ENCODE measurements at places on chromosomes 11 and 22.

DNA sequence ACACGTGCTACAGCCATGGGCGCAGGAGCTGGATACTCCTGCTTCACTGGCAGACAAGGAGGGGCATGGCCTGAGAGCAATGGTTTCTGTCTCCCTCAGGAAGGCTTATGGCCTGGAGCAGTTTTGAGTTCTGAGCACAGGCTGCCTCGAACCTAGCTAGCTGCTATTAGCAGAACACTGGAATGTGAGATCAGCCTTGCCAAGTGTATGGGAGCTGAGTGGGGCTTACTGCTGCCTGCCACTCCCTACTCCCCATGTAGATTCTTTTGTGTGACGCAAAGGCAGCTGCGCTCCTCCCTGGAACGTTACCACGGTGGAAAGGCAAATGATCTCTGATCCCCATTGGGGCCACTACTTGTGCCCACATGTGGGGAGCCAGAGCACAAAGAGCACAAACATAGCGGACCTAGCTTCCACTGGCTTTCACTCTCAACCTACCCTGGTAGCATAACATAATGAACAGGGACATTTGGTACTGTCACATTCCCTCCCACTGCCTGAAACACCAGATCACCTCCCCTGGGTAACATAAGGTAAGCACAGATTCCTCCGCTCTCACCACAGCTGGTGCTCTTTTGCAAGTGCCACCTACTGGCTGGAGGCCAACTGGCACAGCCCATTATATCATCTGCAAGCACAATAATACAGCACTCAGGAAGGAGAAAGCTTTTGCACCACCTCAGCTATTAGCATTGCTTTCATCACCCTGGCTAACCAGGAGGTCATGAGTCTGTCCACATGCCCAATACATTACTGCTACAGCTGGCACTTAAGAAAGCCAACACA is 84.6 kb upstream of the GUCY1A2 start:
- DNase-seq, result no peak

- DNase-seq, result no peak
Measured at GRCh38 chr22:44741929-44742328, 10.4 kb upstream of the ARHGAP8 start.

DNA sequence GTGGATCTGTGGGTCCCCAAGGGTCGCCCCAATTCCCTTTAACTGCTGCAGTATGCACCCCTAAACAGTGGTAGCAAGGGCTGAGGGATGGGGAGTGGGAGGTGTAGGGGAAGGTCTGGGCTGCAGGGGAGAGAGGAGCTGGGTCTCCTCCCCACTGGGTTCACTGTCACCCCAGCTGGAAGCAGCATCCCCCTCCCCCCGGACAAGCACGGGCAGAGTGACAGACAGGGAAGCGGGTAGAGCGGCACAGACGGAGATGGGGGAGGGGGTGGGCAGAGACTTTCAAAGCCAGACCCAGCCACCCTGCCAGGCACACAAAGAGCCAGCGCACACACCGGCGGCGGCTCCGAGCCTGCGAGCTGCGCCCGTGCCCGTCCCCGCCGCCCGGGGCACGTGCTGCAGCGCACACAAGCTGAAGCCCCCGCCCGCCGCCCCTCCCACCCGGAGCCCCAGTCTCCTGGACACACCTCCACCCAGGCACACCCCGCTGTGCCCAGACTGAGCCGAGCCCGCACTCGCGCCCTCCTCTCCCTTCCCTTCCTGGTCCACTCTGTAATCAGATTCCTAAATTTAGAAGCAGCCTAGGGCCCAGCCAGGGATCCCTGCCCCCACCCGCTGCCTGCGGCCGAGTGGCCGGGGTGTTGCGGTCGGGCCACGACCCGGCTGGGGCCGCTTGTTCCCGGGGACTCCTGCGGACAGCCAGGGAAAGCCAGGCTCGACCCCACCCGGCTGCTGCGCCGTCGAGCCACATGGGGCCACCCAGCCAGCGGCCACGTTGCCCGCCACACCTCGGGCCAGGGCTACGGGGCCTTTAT is 935 bp upstream of the RCOR2 start:
- DNase-seq, result no peak

- no peak for DNase-seq
Measured at GRCh38 chr11:20963596-20963995, 294.2 kb downstream of the NELL1 start.

DNA sequence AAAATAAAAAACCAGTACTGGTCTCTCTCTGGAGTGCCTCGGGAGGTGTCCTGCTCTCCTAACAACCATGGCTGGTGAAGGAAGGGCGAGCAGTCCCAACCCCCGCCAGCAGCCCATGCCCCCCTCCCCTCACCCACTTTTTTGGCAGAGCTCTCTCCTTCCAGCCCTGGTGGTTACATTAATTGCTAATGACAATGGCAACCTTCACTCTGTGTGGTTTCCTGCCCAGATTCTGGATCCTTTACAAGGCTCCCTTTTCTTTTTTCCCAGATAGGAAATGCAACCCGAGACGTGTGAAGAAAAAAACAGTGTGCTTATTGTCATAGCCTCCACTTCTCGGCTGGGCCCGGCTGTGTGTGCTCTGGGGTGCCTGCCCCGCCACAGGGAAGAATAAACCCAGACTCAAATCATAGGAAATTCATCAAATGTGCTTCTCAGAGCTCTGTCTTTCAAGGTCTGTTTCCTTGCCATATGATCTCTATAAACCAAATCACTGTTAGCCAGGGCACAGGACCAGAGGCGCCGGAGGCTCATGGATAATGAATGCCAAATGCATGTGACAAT is 513.0 kb downstream of the SOX6 start:
- no peak for DNase-seq

DNA sequence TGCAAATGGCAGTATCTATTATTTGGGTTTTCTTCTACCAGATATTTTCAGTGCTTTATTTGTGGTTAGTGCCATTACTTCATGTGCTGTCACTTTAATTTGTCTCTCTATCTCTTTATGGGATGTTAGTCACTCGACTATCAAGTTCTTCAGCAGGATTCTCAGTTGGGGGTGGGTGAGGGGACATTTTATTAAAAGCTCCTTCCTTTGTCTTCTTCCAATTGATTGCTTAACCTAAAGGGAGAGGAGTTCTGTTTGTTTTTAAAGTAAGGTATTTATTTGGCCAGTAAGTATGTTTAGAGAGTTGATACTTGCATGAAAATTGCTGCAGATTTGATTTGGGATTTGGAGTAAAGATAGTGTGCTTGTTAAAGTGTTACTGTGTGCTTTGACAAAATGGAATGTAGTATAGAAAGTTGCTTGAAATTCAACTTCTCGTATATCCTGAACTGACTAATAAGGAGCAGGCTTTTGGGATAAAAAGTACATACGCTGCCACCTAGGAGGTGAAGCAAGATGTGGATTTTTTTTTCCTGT is 10.3 kb downstream of the YAP1 start:
- DNase-seq, result no peak

DNA sequence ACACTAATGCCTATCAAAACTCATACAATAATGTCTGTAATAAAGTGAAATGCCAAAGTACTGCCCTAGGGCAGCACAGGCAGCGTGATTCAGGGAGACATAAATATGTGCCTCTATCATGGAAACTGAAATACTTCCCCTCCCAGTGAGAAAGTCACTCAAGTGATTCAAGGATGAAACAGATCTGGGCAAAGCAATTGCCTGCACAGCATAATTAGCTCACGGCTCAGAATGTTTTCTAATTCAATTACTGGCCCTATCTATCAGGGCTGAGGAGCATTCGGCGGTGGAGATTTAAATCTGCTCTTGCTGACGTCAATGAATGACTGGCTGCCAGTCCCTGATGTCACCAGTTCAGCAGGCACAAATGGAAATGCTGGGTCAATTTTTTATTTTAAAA is 27.7 kb upstream of the PPP2R1B start:
- no peak for DNase-seq
